ENCODE measurements at places on chromosomes 6 and 20. TPM values are rescaled to one million over a fixed set of nuclear protein-coding genes. Genes with fewer than 3 reads are reported as not detected.

The ZFP57 gene
- not detected for total RNA-seq

The SS18L1 gene
- total RNA-seq: 13.2 TPM

The BNIP5 gene
- not detected for total RNA-seq

The ARMC12 gene
- total RNA-seq: not detected

The TNXB gene
- total RNA-seq: under 0.01 TPM

The MTFR2 gene
- total RNA-seq: 6.0 TPM

The MRAP2 gene
- total RNA-seq: not detected

The IYD gene
- total RNA-seq: not detected

- DNase-seq: peak; percentile 41
Observed at GRCh38 chr20:675453-676314, at the start of gene SCRT2. SCRT2 (minus strand) TSS chr20:675802; CDS start chr20:675601, 201 bp downstream.

DNA sequence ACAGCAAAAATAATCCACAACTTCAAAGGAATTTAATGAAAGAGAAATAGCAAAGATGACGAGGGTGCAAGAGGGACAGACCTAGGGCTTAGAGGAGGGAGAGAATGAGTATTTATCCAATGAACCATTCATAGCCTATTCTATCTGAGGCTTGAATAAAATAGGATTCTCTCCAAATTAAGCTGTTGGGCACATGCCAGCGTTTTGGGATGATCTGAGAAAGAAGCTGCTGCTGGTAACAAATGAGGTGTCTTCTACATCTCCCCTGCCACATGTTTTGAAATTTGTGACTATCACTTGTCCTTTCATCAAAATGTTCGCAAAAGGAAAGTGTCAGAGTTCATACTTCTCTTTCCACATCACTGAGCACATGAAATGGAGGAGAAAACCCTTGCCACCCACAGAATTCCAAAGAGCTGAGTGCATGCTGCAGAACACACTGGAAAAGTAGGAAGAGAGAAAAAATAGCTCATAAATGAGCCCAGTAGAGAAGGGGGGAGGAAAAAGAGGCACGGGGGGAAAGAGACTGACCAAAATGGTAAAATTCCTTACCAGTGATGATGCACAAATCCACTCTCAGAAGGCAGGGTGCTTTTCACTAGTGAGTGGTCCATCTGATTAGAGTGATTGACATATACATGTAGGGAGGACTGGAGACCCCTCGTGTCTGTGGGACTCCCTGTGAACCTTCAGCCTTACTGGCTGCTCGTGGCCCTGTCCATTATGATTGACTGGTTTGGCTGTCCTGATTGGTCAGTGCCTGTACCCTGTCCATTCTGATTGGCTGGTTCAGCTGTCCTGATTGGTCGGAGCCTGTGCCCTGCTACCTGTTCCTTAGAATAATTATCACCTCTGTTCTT lies 180.5 kb downstream of the OGFRL1 start:
- peak; percentile 51 for DNase-seq

GRCh38 chr6:168908166-168908565 lies 345.5 kb downstream of the THBS2 start:
- DNase-seq: no peak

DNA sequence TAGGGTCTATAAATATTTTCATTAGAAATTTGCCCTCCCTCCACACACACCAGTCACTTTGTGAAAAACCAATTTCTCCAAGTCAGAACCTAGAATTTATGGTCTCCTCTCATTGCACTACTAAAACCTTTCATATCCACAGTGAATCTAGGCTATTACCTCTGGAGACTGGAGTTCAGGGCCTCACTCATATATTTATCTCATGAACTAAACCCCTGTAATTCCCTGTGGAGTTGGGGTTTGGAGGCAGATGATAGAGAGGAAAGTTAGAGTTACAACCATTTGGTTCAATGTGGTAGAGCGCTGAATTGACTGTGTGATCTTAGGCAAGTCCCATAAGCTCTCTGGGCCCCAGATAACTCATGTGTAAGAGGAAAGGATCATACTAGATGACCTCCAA lies 18.2 kb upstream of the CEP85L start:
- DNase-seq: no peak

GRCh38 chr6:141439513-141439912 lies 693.2 kb upstream of the GJE1 start:
- DNase-seq: no peak

DNA sequence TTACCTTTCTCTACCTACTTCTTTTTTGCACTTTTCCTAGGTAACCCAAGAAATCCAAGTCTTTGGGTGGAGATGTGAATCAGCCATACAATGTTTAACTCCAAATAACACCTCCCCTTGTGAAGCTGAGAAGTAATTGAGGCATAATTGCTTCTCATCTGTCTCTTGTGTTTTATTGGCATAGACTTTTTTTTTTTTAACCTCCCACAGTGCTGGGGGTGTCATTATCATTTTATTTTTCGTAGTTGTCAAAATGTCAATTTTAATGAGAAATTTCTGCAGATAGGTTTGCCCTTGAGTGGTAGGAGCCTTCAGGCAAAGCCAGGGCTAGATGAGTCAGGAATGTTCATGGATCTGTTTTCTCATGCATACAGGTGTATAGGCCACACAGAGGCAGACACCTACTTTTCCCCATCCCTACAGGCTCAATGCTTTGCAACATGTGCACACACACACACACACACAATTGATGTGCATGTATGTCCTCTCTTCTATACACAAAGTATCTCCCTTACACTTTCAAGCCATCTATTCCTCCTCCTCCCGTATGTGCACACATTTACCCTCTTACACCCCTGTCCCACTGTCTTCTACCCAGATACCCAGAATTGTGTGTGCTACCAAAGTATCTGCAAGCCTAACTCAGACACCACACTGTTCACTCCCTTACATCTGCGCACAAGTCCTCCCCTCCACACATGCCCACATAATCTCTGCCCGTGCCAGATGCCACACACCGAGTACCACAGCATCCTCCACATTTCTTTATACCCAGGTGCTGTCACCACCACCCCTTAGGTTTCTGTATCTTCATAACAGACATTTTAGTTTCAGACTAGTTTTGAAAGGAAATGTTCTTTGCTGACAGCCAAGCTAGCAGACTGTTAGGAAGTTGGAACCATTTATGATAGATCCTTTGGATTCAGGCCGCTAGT lies 22.0 kb downstream of the RALY start:
- no peak for DNase-seq

GRCh38 chr20:44619294-44619693 lies 32.2 kb downstream of the ADA start:
- no peak for DNase-seq

DNA sequence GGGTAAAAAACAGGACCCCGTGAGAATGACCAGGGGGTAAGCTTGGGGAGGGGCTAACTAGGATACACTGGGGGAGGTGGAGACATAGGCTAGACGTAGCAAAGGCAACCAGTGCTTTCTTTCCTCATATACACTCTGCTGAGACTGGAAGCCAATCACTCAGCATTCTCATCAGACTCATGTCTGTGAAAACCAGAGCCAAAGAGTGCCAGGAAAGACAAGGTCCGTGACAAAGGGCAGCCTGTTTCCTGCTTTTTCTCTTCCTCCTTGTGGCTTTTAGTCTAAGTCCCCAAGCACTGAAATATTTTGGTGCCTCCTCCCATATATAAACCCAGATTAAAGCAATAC lies 97.9 kb upstream of the NEDD9 start:
- no peak for DNase-seq

- no peak for DNase-seq
Observed at GRCh38 chr20:10806539-10806938, 132.7 kb upstream of the JAG1 start.

GRCh38 chr20:20463933-20464374 lies 96.0 kb downstream of the INSM1 start:
- DNase-seq: no peak

GRCh38 chr20:9999645-10000044 lies 35.1 kb upstream of the ANKEF1 start:
- peak; percentile 66 for DNase-seq

GRCh38 chr6:83092756-83093399 lies 25.4 kb downstream of the DOP1A start:
- DNase-seq: no peak

DNA sequence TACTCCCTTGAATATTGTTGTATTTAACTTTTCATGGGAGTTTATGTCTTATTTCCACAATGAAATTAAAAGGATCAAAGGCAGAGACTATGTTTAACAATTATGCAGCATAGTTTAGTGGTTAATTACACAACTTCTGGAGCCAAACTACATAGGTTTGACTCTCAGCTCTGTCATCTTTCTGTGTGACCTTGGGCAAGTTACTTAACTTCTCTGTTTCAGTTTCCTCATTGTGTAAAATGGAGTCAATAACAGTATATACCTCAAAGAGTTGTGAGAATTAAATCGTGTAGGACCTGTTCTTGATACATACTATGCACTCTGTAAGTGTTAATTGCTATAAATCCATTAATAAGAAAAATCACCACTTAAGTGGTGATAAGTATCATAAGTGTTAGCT lies 48.3 kb downstream of the BTBD9 start:
- no peak for DNase-seq

- DNase-seq: peak; percentile 72
Observed at GRCh38 chr6:89122625-89123024, 4.8 kb upstream of the SRSF12 start.

- no peak for DNase-seq
Observed at GRCh38 chr6:106411643-106412200, 51.2 kb downstream of the CRYBG1 start.

DNA sequence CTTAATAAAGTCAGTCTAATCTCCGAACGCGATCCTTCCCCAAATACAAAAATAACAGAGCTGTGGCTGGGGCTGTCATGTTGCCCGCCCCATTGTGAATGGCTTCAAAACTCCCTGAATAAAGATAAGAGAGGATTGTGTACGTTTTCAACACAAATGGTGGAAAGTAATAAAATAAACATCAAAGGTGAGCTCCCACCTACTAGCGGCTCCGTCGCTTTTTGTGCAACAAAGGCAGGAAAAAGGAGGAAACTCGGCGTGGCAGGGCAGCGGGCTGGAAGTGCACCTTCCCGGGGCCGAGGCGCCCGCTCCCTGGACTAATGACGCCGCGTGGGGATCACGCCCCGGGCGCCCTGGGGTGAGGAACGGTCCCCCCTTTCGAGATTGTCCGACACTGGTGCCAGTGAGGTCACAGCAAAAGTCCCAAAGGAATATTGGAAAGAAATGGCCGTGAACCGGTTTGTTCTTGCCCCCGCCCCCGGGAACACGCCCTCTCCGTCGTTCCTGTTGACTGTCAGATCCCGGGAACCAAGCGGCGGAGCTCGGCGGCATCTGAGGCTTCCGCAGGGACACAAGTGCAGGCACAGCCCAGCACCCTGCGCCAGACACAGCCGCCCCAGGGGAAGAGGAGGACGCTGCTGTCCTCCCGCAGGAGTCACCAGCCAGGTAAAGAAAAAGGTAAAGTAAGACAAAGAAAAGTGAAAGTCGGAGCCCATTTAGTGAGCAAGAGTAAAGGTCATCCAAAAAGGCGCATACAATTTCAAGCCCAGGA lies 1.1 kb upstream of the FOXQ1 start:
- peak; percentile 15 for DNase-seq

DNA sequence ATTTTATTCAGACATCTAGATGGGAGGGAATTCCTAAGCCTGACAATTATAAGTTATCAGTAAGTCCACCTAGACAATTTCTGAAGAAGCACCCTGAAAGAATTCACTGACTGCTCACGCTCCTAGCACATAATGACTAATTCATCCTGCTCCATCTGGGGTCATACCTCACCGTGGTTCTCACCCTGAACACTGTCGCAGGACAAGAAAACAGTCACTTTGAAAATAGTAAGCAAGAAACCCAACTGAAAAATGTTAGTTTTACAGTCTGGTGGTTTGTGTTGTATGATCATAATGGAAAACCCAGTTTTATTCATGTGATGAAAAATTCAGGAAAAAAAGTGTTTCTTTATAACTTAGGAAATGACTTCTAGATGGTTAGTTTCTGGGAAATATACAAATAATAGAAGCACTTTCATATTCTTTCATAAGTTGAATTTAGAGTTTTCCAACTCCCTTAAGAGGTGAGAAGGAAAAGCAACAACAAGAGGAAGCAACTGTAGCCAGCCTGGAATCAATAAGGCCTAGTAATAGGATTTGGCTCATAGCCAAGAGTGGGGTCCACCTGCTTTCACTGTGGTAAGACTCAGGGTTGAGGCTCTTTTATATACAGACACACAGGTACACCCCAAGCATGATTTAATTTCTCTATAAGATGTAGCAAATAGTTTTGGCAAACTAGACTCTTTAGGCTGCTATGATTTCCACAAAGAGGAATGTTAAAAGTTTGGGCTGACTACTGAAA lies 94.1 kb downstream of the HIVEP2 start:
- no peak for DNase-seq

DNA sequence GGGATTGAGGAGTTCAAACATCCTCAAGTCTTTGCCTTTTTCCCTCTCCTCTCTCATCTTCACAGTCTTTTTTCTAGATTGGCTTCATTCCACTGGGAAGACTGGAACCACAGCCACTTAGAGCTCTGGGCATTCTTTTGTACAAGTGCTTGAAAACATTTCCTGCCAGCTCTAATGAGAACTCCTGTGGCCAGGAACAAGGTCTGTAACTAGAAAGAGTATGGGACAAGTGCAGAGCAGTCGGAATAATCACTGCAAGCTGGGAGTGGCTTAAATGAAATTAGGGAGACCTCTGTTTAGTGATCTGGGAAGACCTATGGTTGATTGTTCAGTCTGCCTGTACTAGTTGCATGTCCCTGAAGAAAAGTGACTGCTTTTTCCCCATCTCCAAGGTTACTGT lies 41.0 kb upstream of the SMIM8 start:
- DNase-seq: no peak

DNA sequence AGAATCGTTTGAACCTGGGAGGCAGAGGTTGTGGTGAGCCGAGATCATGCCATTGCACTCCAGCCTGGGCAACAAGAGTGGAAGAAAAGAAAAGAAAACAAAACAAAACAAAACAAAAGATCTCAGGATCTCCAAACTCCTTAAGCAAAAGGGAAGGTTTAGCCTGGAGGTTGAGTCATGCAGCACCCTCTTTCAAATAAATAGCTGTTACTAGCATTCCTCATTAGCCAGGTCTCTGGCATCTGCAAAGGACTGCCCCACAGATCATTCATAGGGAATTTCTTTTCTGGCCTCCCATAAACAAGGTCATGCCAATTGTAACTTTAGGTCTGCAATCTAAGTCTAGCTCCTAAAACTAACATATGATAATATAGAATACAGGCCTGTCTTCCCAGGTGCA lies 37.2 kb downstream of the EDN1 start:
- no peak for DNase-seq

DNA sequence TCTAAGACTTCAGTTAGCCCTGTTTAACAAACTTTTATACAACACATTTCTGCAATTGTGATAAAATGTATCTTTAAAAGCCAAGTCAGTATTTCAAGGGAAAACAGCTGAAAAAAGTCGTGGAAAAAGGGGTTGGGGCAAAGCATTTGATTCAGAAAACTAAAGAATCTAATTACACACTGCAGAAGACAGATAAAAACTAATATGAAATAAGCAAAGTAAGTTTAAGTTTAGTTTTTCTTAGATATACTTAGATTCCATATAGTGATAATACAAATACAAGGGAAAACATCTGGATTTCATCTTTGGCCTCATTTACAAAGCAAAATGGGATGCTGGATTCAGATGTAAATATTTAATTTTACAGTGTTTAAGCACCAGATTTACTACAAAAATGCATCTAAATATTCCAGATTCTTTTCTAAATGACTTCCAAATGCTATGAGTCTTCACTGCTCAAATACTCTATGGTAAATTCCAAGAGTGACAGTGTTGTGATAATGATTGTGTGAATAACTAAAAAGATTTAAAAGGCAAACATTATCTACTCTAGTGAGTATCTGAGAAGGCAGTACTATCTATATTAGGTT lies 1.5 kb upstream of the ADNP start:
- no peak for DNase-seq
